ENCODE measurements at places on chromosomes 13 and 19. TPM values are rescaled to one million over a fixed set of nuclear protein-coding genes. Genes with fewer than 3 reads are reported as not detected.

LHB gene
- total RNA-seq, result not detected

TMEM238 gene
- 0.23 TPM for total RNA-seq

JAK3 gene
- total RNA-seq, result 7.1 TPM

CEBPA gene
- 0.07 TPM for total RNA-seq

TLE6 gene
- 2.7 TPM for total RNA-seq

CYP4F22 gene
- total RNA-seq, result not detected

COPE gene
- total RNA-seq, result 136 TPM

SLC8A2 gene
- total RNA-seq, result 0.36 TPM

DACH1 gene
- total RNA-seq, result not detected

ZNF682 gene
- total RNA-seq, result 1.2 TPM

FLT1 gene
- total RNA-seq, result 3.8 TPM

FAM216B gene
- total RNA-seq, result not detected

All from smooth muscle cell of the pulmonary artery (primary cell).